ENCODE measurements at places on chromosomes 3 and 15.

- DNase-seq: no peak
These were observed 8.3 kb upstream of the ROPN1B start for GRCh38 chr3:125960456-125961288.

- no peak for DNase-seq
These were observed 37.3 kb downstream of the BSN start for GRCh38 chr3:49591615-49592014.

DNA sequence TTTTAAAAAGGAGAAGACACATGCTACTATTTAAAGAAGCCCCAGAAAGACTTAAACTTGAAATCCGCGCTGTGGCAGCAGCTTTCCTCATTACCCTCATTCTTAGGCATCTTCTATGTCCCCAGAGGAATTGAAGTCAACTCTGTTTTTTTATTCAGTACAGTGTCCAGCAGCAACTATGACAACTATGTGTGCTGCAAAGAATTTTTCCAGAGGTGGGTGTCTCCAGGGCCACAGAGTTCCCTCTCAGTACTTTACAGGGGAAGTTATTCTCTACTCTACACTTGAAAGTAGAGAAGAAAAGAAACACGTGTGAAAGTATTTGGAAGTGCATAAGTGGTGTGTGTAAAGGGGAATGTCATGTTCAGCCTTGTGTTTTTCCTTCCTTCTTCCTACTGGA lies 32.0 kb downstream of the GATM start:
- DNase-seq: no peak

DNA sequence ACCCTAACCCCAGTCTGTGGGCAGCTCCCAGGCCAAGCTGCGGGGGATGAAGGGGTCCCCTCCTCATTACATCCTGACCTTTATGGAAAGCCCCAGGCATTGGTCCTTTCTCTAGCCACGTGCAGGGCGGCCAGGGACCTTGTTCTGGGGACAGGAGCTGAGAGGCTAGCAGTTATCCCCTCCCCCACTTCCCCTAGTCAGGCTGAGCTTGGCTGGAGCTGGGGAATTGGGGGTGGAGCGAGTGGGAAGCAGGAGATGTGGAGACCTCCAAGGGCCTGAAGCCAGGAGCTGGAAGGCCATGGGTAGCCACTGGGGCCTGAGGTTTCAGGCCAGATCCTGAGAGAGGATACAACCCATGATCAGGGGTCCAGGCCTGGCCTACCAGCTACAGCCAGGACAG lies 45.8 kb downstream of the DNAH1 start:
- DNase-seq: no peak

DNA sequence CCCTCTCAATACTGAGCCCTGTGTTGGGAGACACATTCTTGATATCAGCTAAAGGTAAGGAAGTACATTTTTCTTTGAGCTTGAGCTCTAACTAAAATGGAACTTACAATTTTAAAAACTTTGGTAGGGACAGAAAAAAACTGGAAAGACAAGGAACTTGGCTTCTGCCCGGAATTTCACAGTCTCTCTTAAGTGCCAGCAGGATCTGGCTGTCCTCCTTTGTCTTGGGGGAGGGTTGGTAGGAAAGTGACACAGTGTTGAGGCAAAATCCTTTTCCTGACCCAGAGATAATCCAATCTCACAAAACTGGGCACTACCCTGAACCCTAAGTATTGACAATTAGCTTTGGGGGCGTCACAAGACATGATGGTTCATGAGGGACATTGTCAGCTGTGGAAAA lies 45.3 kb downstream of the ZPLD1 start:
- no peak for DNase-seq

DNA sequence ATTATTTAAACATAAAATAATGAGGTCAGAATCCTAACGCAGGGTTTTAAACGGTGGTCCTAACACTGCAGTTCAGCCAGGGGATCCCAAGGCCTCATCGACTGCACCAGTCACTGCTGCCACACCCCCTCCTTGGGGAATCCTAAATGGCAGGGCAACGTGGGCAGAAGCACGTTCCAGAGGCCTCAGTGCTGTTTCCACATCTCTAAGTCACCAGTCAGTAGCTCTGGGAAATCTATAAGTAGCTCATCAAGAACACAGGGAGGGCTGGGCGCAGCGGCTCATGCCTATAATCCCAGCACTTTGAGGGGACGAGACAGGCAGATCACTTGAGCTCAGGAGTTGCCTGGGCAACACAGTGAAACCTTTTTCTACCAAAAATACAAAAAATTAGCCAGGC lies 47.5 kb downstream of the PRTG start:
- no peak for DNase-seq

DNA sequence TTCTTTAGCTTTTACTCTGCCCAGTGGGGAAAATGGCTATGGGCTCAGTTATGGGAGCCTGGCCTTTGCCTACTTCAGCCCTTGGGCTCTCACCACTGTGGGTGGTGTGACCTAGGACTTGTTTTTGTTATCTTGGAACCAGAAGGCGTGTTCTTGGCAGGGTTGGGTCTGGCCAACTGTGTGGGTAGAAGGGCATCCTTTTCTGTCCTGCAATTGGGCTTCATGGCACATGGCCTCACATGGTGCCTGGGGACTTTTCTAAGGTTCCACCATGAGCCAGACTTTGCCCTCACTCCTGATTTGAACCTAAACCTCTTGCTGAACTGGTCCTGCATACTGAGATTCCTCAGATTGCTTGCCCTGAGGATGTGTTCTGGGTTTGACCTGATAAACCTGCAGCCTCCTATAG lies 1.7 kb downstream of the GLYCTK start:
- DNase-seq: no peak

DNA sequence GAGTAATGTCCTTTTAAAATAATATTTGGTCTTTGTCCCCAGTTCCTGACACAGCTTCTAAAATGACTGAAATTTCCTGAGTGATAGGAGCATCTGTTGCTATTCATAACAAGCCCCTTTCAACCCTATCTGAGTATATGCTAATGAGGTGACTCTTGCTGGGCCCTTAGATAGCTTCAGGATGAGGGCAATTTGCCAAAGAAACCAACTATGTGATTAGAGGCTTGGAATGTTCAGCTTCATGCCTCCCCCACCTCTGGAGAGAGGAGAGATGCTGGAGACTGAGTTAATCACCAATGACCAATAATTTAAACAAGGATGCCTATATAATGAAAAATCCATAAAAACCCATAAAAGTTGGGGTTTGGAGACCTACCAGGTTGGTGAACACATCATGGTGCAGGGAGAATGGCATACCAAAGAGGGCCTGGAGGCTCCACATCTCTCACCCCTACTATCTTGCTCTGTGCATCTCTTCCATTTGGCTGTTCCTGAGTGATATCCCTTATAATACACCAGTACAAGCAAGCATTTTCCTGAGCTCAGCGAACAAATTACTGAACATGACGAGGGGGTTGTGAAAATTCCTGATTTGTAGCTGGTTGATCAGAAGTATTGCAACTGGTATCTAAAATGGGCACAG lies 189.2 kb downstream of the ECT2 start:
- no peak for DNase-seq

- DNase-seq: no peak
These were observed 79.1 kb downstream of the SLC25A26 start for GRCh38 chr3:66299891-66300290.

- DNase-seq: no peak
These were observed 226.2 kb downstream of the PDCD6IP start for GRCh38 chr3:34024447-34025240.

DNA sequence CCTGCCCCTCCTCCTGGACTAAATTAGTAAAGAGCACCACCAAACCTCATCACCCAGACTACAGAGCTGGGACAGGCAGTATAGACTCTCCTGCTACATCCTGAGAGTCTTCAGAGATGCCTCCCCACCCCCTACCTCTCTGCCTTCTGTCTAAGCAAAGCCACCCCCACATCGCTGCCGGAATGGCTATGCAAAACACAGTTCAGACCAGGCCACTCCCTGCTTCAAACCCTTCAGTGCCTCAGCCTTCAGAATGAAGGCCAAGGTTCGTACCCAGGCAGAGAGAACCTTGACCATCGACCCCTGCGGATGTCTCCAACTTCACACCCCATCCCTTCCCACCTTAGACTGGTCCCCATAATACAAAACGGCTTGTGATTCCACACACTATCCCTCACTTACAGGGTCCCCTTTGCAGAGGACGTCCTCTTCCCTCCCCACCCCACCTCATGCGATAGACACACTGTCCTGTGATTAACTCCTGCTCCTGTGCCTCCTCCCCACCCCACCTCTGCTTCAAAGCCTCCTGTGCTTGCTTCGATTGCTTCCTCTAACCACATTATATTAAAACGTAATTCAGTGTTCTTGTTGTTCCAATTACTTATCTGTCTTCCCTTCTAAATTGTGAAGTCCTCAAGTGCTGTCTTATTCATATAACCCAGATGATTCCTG lies 175.3 kb downstream of the UACA start:
- no peak for DNase-seq

- DNase-seq: peak; percentile 20
These were observed 49.1 kb upstream of the RAB6B start for GRCh38 chr3:133944641-133945380.

GRCh38 chr15:70171256-70171886 lies 73.7 kb upstream of the TLE3 start:
- DNase-seq: no peak

DNA sequence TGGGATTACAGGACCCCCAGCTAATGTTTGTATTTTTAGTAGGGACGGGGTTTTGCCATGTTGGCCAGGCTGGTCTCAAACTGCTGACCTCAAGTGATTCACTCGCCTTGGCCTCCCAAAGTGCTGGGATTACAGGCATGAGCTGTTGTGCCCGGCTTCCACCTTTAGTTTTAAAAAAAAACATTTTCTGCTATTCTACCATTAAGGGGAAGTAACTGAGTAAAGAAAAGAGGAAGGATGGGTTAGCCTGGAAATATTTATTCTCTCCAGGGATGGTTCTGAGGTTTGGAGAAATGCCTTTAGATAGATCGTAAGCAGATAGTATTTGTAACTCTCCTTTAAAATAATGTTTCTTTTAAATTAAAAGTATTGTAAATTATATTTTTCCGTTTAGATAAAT lies 3.1 kb downstream of the AP4E1 start:
- DNase-seq: no peak

GRCh38 chr3:16378415-16378814 lies 113.4 kb downstream of the OXNAD1 start:
- DNase-seq: no peak

GRCh38 chr15:70761931-70762468 lies 1.4 kb downstream of the UACA start:
- DNase-seq: no peak

DNA sequence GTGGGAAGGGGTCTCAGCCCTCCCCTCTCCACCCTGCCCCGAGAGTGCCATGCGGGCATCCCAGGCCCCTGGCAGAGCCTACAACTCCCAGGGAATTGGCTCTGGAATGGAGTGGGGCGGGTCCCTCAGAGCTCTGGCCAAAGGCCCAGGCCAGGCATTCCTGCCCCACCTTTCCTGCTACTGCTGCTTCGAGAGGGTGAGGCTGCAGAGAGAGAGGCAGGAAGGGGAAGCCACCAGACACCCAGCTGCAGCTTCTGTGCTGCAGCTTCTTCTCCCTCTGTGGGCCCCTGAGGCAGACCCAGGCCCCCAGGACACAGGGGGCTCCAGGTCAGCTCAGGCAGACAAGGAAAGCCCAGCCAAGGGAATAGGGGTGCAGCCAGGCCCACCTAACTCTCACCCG lies 2.7 kb downstream of the ALS2CL start:
- no peak for DNase-seq

- DNase-seq: no peak
These were observed 27.3 kb upstream of the NANOGP8 start for GRCh38 chr15:35112346-35112745.

- DNase-seq: no peak
These were observed 42.2 kb downstream of the DMXL2 start for GRCh38 chr15:51580385-51580784.

GRCh38 chr15:61545763-61546162 lies 316.7 kb upstream of the RORA start:
- DNase-seq: no peak

DNA sequence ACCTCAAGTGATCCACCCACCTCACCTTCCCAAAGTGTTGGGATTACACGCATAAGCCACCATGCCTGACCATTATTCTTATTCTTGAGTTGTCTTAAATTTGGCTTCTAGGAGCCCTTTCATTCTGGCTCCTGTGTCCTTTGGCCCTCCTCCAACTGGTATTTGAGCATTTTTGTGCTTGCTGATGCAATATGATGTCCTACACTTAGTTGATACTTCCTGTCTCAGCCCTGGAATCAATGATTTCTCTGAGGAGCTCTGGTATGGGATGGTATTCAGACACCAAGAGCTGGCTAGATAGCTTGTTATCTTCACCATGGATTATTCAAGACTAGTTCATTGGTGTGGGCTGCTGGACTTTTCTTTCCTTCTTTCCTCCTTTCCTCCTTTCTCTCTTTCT lies 25.4 kb downstream of the ZNF621 start:
- DNase-seq: no peak

GRCh38 chr3:14235912-14236295 lies 57.3 kb downstream of the LSM3 start:
- no peak for DNase-seq

- no peak for DNase-seq
These were observed 2.2 kb downstream of the STARD9 start for GRCh38 chr15:42577514-42578031.

DNA sequence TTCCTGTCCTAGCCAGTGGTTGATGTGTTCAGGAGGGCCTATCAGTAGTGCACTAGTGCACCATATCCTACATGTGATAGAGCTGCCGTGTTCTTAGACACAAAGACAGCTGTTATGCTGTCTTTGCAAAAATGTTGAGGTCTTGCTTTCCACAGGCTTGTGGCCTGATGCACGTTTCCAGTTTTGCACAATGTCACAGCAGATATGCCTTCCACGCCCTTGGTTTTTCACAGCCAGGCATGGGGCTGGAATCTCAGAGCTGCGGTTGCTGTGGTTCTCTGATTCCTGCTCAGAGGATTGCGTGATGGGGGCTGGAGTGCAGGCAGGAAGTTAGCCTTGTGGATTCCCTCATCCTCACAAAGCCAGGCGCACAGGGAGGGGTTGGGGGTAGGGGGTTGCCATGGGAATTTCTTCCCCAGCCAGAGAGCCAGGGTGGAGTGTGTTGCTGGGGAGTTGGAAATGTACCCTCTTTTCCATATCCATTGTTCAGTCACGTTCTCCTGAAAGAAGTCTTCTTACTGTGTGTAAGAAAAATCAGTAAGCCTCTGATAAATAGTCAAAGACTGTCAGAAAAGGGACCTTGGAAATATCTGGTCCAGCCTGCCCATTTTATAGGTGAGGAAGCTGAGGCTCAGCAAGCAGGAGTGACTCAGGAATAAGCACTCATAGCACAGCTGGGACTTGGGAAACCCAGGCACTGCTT lies 79.4 kb downstream of the SMAD3 start:
- DNase-seq: no peak

DNA sequence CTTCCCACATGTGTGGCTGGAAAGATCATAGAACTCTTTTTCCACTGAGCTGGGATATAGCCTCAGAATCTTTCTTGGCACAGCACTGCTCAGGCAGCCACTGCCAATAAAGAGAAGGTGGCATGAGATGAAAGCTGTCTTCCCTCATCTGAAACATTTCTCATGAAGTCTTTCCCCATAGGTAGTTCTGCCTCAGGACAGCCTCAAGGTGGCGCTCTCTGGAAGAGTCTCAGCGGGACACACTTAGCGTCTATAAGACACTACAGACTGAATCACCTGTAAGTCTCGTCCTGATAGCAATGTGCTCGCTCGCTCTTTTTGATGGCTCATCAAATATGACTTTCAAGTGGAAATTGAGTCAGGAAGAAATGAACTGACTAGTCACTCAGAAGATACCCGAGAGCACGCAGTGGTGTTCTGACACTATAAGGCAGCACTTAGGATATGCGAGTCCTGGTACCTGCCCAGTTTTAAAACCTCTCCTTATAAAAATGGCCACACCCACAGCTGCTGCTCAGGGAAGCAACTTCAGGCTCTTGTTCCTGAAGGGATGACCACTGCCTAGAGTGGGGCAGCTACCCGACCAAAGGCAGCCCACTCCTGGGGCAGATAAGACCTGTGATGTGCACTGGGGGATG lies 269.5 kb downstream of the SUCLG2 start:
- no peak for DNase-seq

Data from DMS153 (cell line).